Activated CD8-positive, alpha-beta memory T cell treated with anti-CD3 and anti-CD28 coated beads, Interleukin-2, amount 50 U/mL, for 48 hours (primary cell): ENCODE measurements at places on chromosomes 13 and 19.

GRCh38 chr13:60273971-60274527 lies 110.3 kb upstream of the DIAPH3 start:
- DNase-seq = no peak

- DNase-seq = no peak
Observed at GRCh38 chr13:28854657-28855056, 34.5 kb downstream of the MTUS2 start.

DNA sequence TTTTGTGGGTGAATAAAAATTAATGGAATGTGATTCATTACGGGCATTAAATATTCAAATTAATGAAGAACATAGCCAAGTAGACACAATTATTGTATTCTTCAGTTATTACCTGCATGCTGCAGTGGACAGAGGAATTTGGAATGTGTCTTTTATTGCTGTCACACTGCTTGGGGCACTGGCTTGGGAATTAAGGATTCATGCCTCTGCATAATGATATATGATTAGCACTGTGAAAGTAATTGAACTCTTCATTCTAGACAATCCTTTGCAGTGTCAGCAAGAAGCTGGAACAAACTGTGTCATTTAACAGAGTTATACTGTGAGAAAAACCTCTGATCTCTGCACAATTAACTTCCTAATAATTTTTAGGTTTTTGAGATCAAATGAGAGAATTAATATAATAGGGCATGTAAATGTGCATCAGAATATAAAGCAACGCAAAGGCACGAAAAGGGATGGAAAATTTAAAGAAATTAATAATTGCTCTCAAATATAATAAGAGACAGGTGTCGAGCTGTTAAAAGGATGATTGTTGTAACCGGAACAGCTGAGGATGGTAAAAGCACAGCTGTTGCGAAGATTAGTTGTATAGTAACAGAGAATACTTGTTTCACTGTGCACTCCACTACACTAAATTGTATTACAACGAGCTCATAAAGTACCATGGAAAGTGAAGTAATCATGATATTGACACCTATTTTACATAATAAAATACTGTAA lies 235.1 kb upstream of the MIR17HG start:
- no peak for DNase-seq

GRCh38 chr13:51955816-51956603 lies 55.2 kb downstream of the ATP7B start:
- no peak for DNase-seq

GRCh38 chr13:48156466-48156865 lies 61.6 kb upstream of the MED4 start:
- peak; percentile 74 for DNase-seq

DNA sequence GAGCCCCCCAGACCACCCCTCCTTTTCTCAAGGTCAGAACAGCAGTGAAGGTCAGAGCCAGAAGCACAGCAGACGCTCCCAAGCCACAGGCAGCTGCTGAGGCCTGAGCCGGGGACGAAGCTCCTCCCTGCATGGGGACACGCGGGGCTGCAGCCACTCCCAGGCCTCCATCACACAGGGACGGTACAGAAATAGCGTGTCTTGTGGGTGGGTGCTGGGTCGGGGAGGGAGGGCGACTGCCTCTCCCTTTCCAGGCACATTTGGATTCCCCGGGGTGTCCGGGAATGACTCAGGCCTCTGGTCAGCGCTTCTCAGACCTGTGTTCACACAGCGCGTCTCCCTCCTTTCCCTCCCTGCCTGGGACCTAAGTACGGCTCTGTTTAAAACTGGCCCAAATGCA lies 33.2 kb downstream of the RASA3 start:
- DNase-seq = no peak

GRCh38 chr19:7482584-7483439 lies 6.0 kb downstream of the PEX11G start:
- no peak for DNase-seq

GRCh38 chr13:107846642-107847041 lies 368.7 kb downstream of the LIG4 start:
- DNase-seq = no peak

GRCh38 chr13:75986818-75987217 lies 350.7 kb downstream of the LMO7 start:
- no peak for DNase-seq

DNA sequence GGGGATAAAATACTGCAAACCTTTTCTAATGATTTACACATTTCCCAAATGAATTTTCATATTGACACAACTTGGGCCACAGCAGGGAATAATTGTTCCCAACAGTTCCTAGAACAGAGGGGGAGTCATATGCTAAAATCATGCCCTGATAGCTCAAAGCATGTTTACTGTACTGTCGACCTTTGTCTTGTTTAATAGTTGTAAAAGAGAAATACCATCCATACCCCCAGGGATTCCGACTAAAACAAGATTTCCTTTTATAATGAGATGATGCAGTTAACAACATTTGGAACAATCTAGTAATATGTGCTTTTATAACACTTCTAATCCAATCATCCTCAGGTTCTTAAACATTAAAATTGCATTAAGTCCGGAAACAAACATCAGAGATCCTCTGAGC lies 759.7 kb downstream of the OLFM4 start:
- DNase-seq = no peak

GRCh38 chr19:39558624-39559117 lies 18.7 kb upstream of the EID2 start:
- no peak for DNase-seq

GRCh38 chr13:89163096-89163495 lies 1491.9 kb downstream of the SLITRK5 start:
- DNase-seq = no peak

DNA sequence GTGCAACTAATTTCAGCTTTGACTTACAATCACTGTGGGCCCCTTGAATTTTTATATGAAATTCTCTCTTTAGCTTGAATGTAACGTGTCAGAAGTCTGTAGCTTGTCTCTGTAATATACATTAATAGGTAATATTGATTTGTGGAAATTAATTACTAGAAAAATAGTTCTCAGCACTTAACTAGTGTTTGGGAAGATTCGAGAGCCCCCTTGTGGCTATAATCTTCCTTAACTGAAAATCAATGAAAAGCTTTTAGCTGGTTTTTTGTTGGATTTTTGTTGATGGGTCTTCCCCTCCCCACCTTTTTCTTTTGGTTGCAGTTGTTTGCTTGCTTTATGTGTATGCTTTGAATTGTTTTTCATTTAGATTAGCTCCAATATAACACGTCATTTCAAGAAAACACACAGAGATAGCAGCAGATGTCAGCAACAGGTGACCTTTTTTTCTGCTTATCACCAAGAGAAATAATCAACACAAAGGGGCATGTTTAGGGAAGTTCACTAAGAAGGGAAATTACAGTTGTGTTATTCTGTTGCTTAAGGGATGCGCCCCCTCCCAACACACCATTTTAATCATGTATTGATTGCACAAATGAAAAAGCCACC lies 176.8 kb downstream of the OXGR1 start:
- no peak for DNase-seq

DNA sequence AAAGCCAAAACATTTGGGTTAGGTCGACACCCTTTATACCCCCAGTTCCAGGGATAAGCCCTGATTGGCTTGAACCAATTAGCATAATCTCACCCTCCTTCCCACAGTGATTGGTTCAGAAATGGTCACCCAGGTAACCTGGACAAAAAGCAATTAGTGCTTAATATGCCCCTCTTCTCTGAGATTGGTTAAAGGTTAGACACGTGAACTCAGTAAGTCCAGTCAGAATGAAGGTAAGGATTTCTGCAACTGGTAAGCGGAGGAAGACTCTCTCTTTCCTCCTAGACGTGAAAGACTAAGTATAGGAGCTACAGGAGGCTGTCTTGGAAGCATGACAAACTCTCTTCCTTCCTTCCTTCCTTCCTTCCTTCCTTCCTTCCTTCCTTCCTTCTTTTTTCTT lies 1.3 kb upstream of the PNMA8C start:
- no peak for DNase-seq

- no peak for DNase-seq
Observed at GRCh38 chr19:29976151-29976943, 34.3 kb downstream of the URI1 start.

DNA sequence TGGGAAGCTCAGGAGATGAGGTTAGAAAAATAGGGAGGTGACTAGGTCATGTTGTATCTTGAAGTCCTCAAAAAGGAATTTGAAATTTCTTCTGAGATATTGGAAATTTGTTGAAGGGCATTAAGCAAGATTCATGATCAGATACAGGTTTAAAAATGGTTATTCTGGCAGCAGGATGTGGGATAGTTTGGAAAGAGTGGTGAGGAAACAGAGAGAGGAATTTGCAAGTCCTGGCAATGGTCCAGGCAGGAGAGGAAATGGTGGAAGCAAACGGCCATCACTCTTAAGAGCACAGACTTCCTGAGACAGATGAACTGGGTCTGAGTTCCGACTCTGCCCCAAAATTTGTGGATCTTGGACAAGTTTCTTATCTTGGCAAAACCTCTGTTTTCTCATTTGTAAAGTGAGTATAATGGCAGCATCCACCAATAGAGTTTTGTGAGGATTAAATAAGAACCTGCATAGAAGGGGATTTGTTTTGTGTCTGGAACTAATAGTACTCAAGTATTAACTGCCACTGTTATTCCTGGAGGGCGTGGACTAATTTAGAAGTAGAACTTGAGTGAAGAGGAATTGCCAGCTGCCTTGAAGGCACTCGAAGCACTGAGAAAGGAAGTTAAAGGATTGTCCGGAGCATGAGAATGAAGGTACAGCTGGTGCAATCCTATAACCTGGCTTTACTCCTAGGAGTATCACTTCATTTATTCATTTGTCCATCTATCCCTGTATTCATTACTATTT lies 99.6 kb downstream of the CCNA1 start:
- DNase-seq = no peak

DNA sequence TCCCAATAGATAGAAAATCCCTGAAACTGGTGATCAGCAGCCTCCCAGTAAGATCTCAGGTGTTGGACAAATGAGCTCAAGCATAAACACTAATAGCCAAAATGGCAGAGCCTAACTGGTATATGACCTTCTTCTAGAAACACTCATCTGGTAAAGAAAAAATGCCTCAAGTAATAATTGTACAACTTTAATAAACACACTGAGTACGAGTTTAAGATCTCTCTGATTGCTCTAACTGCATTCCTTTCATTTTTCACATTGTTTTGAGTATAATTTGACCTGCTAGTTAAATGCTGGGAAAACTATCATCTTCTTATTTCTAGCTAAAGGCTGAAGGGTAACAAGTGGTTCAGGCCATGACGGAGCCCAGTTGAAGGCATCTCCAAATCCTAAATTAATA lies 2009.5 kb upstream of the PCDH20 start:
- DNase-seq = no peak

GRCh38 chr19:10074153-10074552 lies 12.0 kb upstream of the SHFL start:
- DNase-seq = no peak

- no peak for DNase-seq
Observed at GRCh38 chr13:43686557-43686956, 100.2 kb downstream of the ENOX1 start.

DNA sequence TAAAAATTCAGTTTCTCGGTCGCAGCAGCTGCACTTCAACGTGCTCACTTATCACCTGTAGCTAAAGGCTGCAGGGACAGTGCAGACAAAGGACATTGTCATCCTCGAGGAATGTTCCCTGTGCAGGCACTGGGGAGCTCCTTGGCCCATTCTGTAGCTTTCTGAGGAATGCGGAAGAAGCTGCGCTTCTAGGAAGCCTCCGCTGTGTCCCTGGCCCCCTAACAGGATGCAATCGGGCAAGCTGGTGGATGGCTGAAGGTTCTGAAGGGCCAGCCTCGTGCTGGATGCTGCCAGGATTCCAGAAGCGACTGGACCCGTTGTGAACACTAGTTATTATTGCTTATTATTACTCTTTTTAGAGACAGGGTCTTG lies 8.1 kb downstream of the ANO8 start:
- DNase-seq = no peak

- DNase-seq = no peak
Observed at GRCh38 chr13:91482427-91482826, 84.0 kb downstream of the GPC5 start.

DNA sequence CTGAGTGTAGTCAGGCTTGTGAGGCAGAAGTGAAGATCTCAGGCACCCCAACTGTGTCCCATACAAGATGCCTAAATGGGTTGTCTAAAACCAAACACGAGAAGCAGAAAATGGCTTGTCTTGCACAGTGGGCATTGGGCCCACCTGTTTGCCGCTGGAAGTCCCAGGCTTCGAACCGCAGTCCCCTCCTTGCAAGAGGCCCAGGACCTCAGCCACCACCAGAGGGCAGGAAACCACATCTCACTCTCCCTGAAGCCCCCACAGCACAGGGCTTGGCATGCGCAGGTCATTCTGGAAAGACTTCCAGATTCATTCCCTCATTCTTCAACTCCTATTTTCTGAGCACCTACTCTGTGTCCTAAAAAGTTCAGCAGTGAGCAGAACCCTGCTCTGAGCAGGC lies 973.7 kb downstream of the UQCRFS1 start:
- DNase-seq = no peak

GRCh38 chr13:100175803-100176182 lies 86.9 kb downstream of the PCCA start:
- DNase-seq = no peak
